Islet precursor cell (in vitro differentiated cells): ENCODE measurements at places on chromosomes 3 and 15.

DNA sequence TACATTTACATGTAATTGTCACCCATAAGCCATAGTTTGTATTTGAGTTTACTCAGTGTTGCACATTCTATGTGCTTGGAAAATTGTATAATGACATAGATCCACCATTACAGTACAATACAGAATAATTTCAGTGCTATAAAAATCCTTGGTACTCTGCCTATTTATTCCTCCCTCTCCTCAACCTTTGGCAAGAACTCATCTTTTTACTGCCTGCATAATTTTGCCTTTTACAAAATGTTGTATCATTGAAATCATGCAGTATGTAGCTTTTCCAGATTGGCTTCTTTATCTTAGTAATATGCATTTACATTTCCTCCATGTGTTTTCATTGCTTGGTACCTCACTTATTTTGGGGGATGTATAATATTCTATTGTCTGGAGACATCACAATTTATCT is 786.9 kb upstream of the SEMA6D start:
- no peak for DNase-seq

DNA sequence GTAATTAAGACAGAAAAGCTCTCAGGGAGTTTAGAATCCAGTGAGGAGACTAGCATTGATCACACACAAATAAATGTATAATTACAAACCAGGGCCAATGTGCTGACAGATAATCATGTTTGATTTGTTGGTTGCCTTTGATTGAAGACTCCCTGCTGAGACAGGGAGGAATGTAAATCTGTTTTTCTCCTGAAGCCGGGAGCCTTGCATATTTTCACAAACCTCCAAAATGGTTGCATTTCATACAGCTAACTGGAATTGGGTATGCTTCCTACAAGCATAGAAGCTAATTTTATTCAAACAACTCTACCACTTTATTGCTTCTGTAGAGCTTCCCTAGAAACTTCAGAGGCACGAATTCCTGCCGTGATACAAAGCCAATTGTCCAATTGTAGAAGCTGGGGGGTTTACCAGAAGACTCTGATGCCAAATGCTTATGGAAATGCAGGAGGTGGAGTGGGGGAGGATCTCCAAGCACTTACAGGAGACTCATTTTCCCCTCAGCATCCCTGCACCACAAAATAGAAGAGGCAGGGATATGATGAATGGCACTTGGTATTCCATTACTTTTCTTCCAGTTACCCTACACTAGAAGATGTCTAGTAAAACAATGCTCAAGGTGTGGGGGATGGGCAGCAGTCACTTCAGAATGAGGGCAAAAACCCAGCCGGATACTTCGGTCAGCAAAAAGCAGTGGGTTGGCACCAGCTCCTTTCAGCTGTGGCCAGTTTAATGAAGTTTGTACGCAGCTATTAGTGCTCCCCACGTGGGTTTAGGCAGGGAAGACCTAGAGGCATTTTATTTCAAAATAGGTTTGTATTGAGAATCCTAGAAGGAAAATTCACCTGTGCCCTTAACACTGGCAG is 11.4 kb upstream of the MEX3B start:
- no peak for DNase-seq

DNA sequence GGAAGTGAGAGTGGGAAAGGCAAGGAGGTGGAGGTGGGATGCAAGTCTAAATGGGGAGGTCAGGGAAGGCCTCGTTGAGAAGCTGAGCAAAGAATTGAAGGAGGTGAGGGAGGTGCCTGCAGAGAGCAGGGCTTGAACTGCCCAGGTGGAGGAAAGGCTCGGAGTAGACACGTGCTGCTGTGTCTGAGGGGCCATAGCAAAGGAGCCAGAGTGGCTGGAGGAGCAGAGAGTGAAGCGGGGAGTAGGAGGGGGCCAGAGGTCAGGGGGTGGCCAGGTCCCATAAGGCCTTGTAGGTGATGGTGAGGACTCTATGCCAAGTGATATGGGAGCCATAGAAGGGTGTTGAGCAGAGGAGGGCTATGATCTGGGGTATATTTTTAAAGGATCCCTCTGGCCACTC is 21.4 kb upstream of the HRH1 start:
- peak; percentile 29 for DNase-seq

DNA sequence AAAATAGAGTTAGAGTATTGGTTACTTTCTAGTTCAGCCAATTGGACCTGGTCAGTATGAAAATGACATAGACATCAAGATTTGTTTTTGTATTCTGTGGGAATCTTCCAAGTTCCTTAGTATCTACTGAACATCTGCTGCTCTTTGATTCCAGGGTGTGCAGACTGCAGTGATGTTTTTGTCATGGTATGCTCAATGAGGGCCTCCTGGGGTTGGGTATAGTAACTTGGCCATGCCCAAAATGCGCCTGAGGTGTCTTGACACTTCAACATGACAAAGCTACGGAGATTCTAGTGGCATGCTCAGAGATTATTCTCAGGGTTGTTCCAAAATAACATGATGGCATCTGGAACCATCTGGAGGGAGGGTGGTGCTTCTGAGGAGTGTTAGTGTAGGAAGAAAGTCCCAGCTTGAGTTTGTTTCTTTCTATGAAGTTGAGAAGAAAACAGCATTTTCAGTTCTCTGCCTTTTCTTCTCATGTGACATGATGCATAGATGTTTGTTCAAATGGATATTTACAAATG is 313.5 kb upstream of the TBL1XR1 start:
- DNase-seq, result no peak

GRCh38 chr15:100735129-100736053 is 133.0 kb downstream of the ASB7 start:
- no peak for DNase-seq

GRCh38 chr15:37098468-37099318 is 1.7 kb downstream of the MEIS2 start:
- DNase-seq, result peak; percentile 71

DNA sequence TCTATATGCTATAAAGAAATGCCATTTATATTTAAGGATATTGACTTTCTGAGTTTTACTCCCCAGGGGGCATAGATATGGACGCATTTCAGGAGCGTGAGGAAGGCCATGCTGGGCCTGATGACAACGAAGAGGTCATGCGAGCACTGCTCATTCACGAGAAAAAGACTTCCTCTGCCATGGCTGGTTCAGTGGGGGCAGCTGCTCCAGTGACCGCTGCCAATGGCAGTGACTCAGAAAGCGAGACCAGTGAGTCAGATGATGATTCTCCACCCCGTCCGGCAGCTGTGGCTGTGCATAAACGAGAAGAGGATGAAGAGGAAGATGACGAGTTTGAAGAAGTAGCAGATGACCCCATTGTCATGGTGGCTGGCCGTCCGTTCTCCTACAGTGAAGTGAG is 38.4 kb downstream of the GTF2E1 start:
- no peak for DNase-seq

- DNase-seq, result no peak
Measured at GRCh38 chr15:64633332-64633731, 142.1 kb downstream of the RBPMS2 start.

- DNase-seq, result no peak
Measured at GRCh38 chr15:55222588-55222987, 25.8 kb upstream of the RSL24D1 start.

- DNase-seq, result no peak
Measured at GRCh38 chr3:114623420-114624046, 329.7 kb downstream of the TIGIT start.

- no peak for DNase-seq
Measured at GRCh38 chr3:4904811-4905695, 74.2 kb upstream of the BHLHE40 start.

GRCh38 chr15:33671456-33671855 is 296.8 kb upstream of the CHRM5 start:
- DNase-seq, result no peak

DNA sequence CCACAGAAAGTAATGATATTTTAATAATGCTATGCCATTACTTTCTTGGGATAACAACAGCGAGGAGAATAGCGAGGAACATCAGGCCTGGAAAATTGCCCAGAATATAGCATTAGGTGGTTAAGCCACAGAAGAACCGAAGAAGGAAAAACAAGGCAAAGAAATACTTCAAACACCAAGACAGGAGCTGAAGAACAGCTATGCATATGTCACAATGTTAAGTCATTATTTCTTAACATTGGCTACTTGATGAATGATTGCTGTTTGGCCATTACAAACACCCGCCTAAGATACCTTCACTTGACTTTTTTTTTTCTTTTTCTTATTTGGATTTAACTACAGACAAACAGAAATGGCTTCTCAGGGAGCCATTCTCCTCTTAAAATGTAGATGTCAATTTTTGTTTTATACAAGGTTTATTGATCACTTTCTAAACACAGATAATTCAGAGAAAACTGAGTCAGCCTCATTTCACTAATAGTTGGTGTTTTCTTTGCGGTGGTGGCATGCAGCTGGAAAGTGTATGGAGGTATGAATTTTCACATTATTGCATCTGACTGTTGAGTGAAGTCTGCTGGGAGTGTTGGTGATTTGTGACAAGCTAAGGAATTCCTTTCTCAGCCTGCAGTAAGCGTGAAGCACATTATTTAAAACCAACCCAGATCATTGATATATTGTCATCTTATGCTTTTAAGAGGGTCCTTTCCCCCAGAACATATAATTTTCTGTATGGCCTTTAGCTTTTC is 705.7 kb upstream of the NR2F2 start:
- DNase-seq, result no peak

- no peak for DNase-seq
Measured at GRCh38 chr3:124767691-124768090, 37.4 kb downstream of the UMPS start.

DNA sequence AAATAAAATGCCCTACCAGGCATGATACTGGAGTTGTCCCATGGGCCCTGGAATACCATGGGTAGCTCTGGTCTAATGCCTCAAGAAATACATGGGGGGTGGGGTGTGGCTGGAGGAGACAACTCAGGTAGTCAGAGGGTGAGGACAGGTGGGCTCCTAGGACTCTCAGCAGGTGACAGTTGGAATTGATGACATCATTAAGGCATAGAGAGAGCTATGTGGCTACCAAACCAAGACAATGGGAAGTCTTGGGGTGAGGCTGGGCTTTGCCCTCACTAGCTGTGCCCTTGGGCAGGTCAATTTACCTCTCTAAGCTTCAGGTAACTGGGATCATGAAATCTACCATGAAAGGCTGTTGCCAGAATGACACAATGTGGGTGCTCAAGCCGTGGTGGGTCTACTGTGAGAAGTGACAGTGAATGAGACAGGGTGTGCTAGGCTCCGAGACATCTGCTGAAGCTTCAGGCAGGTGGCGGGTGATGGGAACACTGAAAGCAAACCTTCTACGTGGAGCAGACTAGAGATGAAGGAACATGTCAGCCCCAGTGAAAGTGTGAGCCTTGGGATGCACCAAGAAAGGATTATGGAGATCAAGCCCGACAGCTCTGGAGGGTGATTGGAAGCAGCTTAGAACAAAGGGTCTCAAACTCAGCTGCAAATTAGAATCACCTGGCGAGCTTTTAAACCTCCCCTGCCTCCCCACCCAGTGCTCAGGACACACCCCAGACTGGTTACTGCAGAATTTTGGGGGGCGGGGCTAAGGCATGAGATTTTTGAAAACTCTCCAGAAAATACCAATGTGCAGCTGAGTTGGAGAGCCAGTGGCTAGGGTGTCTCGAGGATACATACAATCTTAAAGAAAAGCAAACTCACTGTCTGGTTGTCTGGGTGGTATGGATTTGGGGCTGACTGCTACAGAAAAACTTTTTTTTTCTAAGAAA is 21.5 kb downstream of the SLC6A20 start:
- peak; percentile 12 for DNase-seq

- DNase-seq, result no peak
Measured at GRCh38 chr3:77204788-77205187, 164.9 kb downstream of the ROBO2 start.

DNA sequence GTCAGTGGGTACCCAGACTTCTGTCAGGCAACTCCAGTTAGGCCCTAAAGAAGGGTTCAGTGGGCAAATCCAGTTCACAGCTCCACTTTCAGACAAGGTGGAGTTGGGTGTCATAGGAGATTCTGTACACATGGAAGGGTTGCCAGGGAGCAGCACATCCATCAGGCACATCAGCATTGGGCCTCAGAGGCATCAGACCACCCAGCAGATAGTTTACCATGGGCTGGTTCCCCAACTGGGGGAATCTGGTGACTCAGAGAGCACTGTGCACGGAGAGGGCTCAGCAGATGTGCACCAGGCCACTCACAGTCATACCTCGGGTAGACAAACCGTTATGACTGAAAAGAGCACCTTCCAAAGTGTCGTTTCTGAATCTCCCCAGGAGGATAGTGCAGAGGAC is 27.2 kb downstream of the SYNM start:
- peak; percentile 49 for DNase-seq

- no peak for DNase-seq
Measured at GRCh38 chr3:11015369-11015768, 22.8 kb downstream of the SLC6A1 start.

DNA sequence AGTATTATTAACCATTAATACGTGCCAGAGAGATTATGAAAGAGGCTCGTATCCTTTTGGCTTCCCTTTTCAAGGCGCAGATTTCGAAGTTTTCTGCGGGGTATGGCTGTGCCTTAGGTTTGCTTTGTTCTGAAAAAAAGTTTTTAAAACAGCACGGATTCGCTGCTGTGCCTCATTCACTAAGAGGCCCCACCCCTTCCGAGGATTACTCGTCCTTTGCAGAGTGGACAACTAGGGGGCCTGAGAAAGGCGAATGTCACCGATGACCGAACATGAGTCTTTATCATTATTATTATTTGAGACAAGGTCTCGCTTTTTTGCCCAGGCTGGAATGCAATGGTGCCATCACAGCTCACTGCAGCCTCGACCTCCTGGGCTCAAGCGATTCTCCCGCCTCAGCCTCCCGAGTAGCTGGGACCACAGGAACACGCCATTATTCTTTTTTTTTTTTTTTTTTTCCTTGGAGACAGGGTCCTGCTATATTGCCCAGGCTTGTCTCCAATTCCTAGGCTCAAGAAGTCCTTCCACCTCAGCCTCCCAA is 684 bp upstream of the RPS27L start:
- peak; percentile 84 for DNase-seq

- no peak for DNase-seq
Measured at GRCh38 chr15:56754772-56755370, 21.6 kb upstream of the ZNF280D start.

DNA sequence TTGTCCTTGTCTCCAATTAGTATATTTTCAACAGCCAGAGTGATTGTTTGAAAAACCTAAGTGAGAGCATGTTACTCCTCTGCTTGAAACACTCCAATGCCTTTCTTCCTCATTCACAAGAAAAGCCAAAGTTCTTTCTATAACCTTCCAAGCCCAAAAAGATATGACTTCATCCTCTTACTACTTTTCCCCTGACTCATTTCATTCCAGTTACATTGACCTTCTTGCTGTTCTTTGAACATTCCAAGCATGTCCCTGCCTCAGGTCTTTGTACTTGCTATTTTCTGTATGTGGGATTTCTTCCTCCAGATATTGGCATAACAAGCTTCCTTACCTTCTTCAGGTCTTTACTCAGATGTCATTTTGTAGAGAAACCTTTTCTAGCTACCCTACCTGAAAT is 28.3 kb downstream of the EHHADH start:
- DNase-seq, result no peak

- DNase-seq, result no peak
Measured at GRCh38 chr3:14949126-14949525, 1.7 kb downstream of the NR2C2 start.

DNA sequence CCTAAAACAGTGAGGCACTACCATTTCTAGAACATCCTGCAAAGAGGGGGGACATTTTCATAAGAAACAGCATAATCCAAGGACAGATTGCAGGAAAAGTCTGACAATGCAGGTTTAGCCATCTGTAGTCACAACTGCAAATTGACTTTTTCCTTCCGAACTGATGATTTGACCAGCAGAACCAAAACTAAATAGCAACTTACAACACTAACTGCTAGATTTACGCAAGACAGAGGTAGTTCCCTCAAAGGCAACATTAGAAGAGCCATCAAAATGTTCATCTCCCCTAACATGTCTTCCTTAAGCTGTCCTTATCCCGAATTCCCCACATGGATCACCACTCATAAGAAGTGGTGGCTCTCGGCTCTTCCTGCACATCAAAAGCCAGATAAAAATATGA is 129.6 kb downstream of the GADL1 start:
- DNase-seq, result no peak
